ENCODE measurements at places on chromosomes 2 and 18. TPM values are rescaled to one million over a fixed set of nuclear protein-coding genes. Genes with fewer than 3 reads are reported as not detected.
A peak's percentile ranks its signal among the peaks of the same experiment; 100 is the strongest.

DNA sequence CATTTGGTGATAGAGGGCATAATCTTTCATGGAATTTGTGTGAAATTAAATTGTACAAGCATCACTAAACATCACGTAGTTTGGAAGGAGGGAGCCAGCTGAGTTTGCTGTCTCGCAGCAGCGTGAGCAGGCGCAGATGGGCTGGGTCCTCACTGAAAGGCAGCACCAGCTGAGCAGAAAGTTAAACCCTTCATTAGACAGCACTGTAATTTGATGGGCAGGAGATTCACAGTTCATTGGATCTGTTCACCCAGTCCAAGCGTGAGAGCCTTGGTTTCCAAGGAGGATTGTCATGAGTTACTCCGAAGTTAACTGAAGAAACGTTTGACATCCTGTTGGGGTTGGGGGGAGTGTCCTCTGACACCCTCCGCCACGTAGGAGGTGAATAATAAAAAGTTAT is 89.8 kb upstream of the NFATC1 start:
- no peak for DNase-seq
- no peak overlapping the region for H3K4me3 ChIP-seq
- no peak overlapping the region for H3K27ac ChIP-seq
- no peaks in the 10 kb centered on the region for H3K4me1 ChIP-seq

GRCh38 chr2:24875272-24875671 is 44.8 kb downstream of the ADCY3 start:
- H3K36me3 ChIP-seq, result no peaks in the 10 kb centered on the region
- no peak overlapping the region for H3K27ac ChIP-seq
- H3K4me3 ChIP-seq, result no peak overlapping the region
- peaks cover 23% of the 10 kb centered on the region for H3K4me1 ChIP-seq
- no peak for DNase-seq
- no peaks in the 10 kb centered on the region for H3K27me3 ChIP-seq

The HOXD12 gene
- total RNA-seq, result not detected

The CLEC4F gene
- not detected for total RNA-seq

GRCh38 chr2:75243219-75243618 is 43.9 kb upstream of the TACR1 start:
- no peak overlapping the region for H3K4me3 ChIP-seq
- H3K27ac ChIP-seq, result no peak overlapping the region
- DNase-seq, result no peak
- peaks cover 10% of the 10 kb centered on the region for H3K4me1 ChIP-seq

DNA sequence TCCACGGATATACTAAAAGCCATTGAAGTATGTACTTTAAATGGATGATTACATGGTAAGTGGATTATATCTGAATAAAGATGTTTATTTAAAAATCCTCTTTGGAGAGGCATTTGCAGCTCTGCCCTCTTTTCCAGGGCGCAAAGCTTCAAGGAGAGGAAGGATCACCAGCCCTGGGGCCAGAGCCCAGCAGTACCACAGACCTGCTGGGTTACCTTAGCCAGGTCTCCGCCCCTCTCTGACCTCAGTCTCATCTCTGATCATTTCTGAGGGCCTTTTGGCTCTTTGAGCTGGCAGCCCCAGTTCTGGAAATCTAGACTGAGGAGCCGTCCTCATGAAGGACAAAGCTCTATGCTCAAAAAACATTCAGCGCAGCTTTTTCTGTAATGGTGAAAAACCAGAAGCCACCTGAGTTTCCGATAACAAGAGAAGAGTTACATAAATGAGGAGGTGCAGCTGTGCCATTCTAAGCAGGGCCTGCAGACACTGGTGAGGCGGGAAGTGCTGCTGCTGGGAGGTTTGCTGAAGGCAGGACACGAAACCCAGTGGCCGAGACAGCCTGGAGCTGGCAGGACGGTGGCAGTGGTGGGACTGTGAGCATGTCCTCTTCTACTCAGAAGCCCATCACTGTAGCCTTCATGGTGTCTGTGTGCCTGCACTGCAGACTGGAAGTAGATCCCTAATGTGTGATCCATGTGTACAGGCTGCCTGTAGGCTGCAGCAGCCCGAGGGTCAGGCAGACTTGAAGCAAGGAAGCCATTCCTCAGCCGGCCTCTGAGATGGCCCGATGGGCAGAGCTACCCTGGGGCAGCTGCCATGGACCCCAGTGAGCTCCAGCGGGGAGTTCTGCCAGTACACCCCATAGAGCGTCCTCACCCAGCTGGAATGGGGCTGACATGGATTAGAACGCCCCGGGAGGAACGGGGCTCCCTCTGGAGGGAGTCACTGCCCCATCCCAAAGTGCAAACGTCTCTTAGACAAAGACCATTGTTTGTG is 27.7 kb downstream of the ADRA2B start:
- H3K27me3 ChIP-seq, result peaks cover 4% of the 10 kb centered on the region
- H3K4me1 ChIP-seq, result peaks cover 2% of the 10 kb centered on the region
- no peaks in the 10 kb centered on the region for H3K36me3 ChIP-seq
- H3K27ac ChIP-seq, result no peak overlapping the region

GRCh38 chr2:9800639-9800974 is 42.7 kb upstream of the TAF1B start:
- peaks cover 2% of the 10 kb centered on the region for H3K27me3 ChIP-seq
- H3K27ac ChIP-seq, result peak overlapping the region; percentile 32
- no peak overlapping the region for H3K4me3 ChIP-seq
- DNase-seq, result no peak
- no peaks in the 10 kb centered on the region for H3K36me3 ChIP-seq

Data from chondrocyte (in vitro differentiated cells).